Activated CD8-positive, alpha-beta memory T cell treated with anti-CD3 and anti-CD28 coated beads for 24 hours (primary cell): ENCODE measurements at places on chromosomes 1 and 21.

GRCh38 chr21:16071092-16071491, 341.3 kb downstream of the USP25 start:
- no peak for DNase-seq

DNA sequence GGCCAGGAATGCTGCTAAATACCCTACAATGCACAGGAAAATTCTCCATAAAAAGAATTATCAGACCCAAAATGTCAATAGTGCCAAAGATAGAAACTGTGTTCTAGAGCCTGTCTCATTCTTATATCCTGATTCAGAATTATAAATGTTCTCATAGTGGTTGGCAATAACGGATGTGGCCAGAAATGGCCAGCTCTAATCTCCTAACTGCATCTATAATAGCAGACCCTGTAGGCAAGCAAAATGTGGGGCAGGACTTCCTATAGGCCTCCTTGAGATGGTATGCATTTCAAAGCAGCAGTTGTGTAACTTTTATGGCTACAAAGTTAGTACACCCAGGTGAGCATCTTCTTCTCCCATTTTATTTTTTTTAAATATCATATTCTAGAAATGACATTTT, 95.9 kb upstream of the SGIP1 start:
- DNase-seq = no peak

DNA sequence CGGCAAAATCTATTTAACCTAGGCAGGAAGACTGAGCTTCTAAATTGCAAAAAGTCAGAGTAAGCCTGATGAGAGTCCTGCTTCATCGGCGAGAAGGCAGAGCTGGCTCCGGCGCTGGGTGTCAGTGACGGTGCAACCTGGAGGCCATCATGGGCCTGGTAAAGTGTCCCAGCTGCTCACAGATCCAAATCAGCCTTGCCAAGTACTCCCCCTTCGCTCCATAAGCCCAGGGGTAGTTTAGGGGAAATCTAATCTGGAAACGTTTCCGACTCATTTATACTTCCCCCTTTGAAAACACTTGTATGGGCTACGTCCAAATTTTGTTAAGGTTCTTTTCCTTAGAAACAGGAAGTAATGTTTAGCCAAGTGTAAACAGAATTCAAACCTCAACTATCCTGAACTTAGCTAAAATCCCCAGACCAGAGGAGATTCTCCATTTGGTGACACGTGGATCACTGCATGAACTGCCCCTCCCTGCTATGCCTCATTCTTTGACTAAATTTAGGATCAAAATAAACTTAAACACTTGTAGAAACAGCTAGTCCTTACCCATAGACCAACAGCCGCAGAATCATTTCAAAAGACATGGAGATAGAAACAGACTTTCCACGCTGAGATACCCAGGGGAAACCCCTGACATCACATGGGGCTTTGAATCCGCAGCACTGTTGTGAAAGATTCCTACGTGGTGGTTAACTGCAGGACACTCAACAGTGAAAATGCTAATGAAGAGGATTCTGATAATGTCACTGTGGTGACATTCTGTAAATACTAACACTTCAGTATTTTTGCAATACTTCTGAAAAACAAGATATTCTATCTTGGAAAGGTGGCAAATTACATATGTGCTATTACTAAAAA, 172.7 kb downstream of the TGFBR3 start:
- no peak for DNase-seq

- DNase-seq = peak; percentile 79
These were observed at the start of gene FHL3 for GRCh38 chr1:38005195-38006007. Gene FHL3, minus strand, starts transcription at chr1:38005514. Its CDS starts 6,102 bp downstream, at chr1:37999412.

- DNase-seq = no peak
These were observed 23.7 kb downstream of the KCNC4 start for GRCh38 chr1:110233861-110234260.

- no peak for DNase-seq
These were observed 124.3 kb downstream of the VAV3 start for GRCh38 chr1:107840725-107841124.

DNA sequence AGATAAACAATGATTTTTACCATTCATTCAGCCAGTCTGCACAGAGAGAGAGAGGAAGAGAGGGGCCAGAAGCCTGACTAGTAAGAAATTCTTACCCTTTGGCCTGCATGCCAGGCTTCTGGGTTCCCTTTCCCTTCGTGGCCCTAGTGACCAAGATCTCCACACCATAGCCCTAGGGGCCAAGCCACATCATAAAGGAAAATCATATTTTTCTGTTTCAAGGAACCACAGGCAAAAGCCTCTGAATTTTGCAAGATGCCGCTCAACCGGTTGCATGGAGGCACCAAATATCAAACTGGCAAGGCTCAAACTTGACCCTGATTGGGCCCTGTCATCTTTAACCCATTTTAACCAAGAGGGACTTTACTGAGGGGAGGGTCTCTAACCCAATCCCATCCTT, 103.1 kb upstream of the SOX13 start:
- no peak for DNase-seq

- no peak for DNase-seq
These were observed 174.6 kb downstream of the TRIM33 start for GRCh38 chr1:114336360-114336759.

- no peak for DNase-seq
These were observed 21.5 kb upstream of the SDC3 start for GRCh38 chr1:30929944-30930525.

DNA sequence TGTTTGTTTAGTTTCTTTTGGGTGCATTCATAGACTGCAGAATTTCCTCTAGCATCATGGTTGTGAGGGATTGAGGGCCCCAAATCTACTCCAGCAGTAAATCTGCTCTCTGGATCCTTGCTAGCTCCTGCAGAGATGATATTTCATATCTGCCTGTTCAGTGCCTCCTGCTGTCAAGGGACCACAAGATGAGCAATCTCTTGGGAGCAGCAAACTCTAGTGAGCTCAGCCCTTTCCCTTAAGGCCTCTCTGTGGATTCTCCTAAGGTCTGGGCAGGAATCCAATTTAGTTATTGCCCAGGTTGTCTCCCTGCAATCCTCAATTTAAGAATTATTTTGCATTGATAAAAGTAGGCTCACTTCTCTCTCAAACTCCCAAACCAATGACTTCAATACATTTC, 76.9 kb downstream of the RGS18 start:
- no peak for DNase-seq

DNA sequence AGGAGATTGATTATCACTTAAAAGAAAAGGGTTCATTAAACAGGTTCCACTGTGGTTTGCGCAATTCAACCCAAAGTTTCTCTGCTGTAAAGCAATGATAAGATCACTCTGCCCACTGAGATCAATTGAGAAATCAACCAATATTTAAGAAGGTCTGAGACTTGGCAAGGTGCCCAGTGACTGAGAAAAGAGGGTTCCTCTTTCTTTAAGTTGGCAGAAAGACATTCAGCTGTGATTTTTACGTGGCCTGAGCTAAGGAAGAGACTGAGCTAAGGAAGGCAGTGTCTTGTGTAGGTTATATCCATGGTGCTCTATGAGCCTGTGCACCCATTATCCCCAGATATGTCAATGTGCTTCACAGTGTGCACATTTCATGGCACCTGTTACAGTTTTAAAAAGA, 344.1 kb downstream of the DISC1 start:
- no peak for DNase-seq

- peak; percentile 87 for DNase-seq
These were observed 1.7 kb downstream of the IRF2BP2 start for GRCh38 chr1:234608025-234608910.

GRCh38 chr1:18805150-18805879, 54.1 kb downstream of the TAS1R2 start:
- no peak for DNase-seq

DNA sequence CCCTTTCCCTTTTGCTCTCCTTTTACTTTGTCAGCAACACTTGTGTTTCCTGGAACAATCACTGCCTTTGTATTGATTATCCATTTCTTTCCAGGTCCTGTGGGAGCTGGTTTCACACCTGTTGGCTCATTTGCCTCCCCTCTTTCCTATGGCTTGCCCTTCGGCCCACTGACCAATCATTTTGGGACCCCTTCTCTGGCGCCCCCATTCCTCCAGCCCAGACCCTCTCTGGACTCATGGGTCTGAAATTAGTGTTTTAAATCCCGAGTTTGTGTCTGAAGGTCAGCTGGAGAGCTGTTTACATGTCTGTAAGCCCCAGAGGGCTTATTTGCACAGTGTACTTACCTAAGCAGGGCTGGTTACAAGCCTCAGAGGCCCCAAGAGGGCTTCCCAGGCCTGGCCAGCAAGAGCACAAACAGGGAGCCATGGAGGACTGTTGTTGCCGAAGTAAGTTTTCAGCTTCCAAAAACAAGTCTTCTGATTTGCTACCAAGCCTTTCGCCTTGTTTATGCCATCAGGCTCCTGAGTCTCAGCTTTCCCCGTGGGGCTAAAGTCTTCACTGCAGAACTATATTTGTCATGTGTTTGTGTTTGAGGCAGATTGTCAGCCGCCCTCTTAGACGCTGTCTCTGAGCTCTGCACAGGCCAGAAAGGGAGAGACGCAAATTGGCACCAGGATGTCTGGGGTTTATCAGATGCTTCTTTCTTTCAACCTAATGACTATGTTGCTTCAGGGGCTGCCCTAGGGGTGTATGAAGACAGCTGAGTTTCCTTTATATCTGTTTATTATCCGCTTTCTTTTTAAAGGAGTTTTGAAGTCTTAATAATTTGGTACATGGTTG, 93.0 kb downstream of the ATP1A1 start:
- DNase-seq = no peak

DNA sequence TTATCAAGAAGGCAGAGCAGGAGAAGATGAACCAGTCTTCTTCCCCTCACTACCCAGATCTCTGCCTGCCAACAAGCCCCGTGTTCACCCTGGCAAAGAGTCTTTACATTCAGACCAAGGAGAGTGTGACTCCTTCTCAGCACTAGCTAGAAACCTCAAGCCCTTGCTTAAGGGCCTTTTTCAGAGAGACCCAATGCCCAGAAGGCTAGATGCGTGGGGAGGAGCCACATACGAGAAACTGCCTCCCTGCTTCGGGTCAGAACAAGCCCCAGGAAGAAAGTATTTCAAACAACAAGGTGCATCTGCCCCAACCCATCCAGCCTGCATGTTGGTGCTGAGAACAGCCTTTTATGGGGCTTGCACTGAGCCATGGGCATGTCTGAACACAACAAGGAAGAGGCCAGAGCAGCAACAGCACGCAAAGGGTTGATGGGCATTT, 152.7 kb upstream of the CAMK1G start:
- no peak for DNase-seq

GRCh38 chr1:92430030-92430429, 56.7 kb downstream of the GFI1 start:
- DNase-seq = no peak

GRCh38 chr1:234554698-234555311, 55.2 kb downstream of the IRF2BP2 start:
- DNase-seq = no peak

- no peak for DNase-seq
These were observed 35.9 kb downstream of the PIK3R3 start for GRCh38 chr1:46096269-46097148.

GRCh38 chr1:53860967-53861411, 22.9 kb upstream of the NDC1 start:
- peak; percentile 60 for DNase-seq

- no peak for DNase-seq
These were observed 52.7 kb upstream of the ST6GALNAC3 start for GRCh38 chr1:76021846-76022245.

DNA sequence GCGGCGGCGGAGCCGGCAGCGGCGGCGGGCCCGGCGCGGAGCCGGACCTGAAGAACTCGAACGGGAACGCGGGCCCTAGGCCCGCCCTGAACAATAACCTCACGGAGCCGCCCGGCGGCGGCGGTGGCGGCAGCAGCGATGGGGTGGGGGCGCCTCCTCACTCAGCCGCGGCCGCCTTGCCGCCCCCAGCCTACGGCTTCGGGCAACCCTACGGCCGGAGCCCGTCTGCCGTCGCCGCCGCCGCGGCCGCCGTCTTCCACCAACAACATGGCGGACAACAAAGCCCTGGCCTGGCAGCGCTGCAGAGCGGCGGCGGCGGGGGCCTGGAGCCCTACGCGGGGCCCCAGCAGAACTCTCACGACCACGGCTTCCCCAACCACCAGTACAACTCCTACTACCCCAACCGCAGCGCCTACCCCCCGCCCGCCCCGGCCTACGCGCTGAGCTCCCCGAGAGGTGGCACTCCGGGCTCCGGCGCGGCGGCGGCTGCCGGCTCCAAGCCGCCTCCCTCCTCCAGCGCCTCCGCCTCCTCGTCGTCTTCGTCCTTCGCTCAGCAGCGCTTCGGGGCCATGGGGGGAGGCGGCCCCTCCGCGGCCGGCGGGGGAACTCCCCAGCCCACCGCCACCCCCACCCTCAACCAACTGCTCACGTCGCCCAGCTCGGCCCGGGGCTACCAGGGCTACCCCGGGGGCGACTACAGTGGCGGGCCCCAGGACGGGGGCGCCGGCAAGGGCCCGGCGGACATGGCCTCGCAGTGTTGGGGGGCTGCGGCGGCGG, 1.0 kb downstream of the ARID1A start:
- peak; percentile 87 for DNase-seq

GRCh38 chr1:2212274-2212531, 15.9 kb upstream of the SKI start:
- no peak for DNase-seq

DNA sequence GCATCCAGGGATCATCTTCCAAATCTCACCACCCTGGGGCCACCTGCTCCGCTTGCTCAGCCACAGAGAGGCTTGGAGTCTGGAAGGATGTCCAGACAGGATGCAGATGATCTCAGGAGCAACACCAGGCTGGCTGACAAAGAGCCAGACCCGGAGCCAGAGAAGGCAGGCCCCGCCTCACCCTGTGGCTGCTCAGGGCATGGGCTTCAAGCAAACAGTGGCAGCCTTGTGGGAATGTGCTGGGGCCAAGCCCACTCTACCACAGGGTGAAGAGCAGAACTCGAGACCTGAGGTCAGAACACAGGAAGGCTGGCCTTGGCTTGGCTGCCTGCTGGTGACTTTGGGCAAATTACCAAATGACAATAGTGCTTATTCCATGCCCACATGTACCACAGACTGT, 45.5 kb downstream of the MRPL37 start:
- no peak for DNase-seq

DNA sequence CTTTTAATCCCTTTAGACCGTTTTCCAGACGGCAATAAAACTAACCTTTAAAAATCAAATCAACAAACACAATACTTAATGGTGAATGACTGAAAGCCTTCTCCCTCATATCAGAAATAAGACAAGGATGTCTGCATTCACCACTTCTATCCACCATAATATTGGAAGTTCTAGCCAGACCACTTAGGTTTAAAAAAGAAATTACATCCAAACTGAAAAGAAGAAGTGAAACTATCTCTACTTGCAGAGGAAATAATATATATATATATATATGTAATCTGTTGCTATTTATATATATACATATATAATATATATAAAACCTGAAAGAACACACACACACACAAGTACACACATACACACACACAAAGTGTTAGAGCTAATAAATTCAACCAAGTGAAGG, 100.4 kb downstream of the BRINP3 start:
- DNase-seq = no peak

DNA sequence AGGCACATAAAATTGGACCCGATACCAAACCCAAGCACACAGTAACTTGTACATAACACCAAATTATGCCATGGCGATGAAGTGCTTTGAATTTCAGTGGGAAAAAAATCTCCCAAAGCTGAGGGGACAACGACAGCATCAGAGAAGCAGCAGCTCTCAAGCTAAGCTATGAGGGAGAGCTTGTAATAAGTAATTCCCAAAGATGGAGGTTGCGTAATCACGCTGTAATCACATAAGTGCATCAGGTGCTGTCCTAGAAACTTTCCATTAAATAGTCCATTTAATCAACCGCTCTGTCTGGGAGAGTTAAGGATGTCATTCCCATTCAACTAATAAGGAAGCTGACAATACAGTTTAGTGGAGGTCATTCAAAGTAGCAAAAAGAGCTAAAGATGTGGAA, 37.6 kb upstream of the KRTAP19-8 start:
- DNase-seq = no peak

GRCh38 chr1:193210996-193211395, 24.6 kb upstream of the B3GALT2 start:
- DNase-seq = no peak
